T-helper 9 cell (primary cell): ENCODE measurements at places on chromosomes 2 and 18.

GRCh38 chr2:102770506-102770905 lies 8.7 kb downstream of the TMEM182 start:
- DNase-seq: no peak

- no peak for DNase-seq
Measured at GRCh38 chr2:168916331-168916675, 15.2 kb downstream of the G6PC2 start.

- no peak for DNase-seq
Measured at GRCh38 chr18:11322006-11322405, 172.6 kb upstream of the PIEZO2 start.

- no peak for DNase-seq
Measured at GRCh38 chr2:64760128-64760527, 106.4 kb upstream of the SERTAD2 start.

GRCh38 chr2:33516456-33516995 lies 40.1 kb downstream of the RASGRP3 start:
- no peak for DNase-seq

- DNase-seq: no peak
Measured at GRCh38 chr18:12085136-12085535, 8.5 kb upstream of the ANKRD62 start.

GRCh38 chr2:147482111-147482895 lies 362.5 kb upstream of the ACVR2A start:
- no peak for DNase-seq

- DNase-seq: no peak
Measured at GRCh38 chr2:55391615-55392242, 27.9 kb downstream of the CCDC88A start.

DNA sequence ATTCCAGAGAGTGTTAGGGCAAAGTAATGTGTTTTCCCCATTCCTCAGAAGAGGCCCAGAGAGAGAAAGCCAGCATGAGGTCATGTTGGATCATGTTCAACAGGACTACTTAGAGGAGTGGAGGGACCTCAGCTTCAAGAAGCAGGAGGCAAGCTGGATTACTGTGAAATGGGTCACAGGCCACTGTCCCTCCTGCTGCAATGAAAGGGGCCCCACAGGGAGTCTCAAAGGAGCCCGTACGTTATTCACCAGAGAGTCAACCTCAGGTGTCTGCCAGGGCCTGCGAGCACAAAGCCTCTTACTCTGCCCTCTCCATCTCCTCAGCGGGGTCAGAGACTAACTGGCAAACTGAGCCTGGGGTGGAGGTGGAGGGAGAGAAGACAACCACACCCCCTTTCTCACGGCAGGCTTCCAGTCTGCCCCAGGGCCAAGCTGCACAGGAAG lies 27.2 kb upstream of the ACYP2 start:
- DNase-seq: no peak

DNA sequence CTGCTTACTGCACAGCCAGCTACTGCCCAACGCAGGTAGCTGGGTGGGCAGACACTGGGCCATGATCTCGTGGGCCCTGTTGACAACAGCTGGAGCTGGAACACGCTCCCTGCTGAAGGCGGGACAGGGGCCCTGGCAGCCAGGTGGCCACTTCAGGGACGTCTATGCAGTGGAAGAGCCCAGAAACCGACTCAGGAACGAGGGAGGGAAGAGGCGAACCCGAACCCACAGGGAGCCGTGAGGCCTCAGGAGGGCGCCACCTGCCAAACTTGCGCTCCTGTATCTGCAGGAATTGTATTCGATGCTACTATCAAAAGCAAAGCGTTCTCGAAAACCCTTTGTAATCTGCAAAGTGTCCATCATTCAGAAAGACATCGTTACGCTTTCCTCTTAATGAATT lies 198.4 kb downstream of the EIPR1 start:
- DNase-seq: no peak

DNA sequence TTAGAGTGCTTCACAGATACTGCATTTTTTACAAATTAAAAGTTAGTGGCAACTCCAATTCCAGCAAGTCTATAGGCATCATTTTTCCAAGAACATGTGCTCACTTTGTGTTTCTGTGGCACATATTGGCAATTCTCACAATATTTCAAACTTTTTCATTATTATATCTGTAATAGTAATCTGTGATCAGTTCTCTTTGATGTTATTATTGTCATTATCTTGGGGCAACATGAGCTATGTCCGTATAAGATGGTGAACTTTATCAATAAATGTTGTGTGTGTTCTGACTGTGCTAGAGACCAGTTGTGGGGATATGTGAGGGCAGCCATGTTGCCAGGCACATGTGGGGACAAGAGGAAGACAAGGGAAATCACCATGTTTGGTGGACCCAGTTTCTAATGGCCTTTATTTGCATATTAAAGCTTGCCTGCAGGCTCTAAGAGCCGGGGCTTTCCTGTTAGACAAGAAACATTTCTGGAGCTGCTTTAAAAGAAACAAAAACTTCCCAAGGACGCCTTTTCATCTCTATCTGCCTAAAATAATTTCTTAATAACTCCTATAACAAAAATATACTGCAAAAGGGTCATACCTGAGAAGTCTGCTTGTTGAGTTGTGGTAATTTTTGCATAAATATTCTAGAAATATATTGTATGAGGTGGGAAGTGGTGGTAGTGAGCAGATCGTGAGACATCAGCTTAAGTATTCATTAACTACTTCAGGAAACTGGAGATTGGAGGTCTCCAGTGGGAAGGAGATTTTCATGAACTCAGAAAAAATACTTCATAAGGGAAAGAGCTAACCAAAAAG lies 37.2 kb downstream of the KYNU start:
- DNase-seq: no peak
